ENCODE measurements at places on chromosomes 13 and 19.

GRCh38 chr19:45506246-45506988 lies 862 bp upstream of the VASP start:
- peak; percentile 82 for DNase-seq

GRCh38 chr19:11204943-11205349 lies 7.6 kb upstream of the KANK2 start:
- peak; percentile 35 for DNase-seq

DNA sequence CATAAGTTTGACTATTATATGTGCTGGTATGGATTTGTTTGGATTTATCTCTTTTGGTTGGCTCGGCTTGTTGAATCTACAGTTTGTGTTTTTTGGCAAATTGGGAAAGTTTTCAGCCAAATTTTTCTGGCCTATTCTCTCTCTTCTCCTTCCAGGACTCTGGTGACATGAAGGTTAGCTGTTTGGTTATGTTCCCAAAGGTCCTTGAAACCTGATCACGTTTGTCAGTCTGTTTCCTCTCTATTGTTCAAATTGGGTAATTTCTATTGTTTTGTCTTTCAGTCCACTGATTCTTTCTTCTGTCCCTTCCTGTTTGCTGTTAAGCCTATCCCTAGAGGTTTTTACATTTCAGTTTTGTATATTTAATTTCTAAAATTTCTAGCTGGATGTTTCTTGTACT lies 81.5 kb upstream of the SHISA2 start:
- no peak for DNase-seq

GRCh38 chr13:105193026-105193425 lies 1342.4 kb downstream of the EFNB2 start:
- DNase-seq = no peak

GRCh38 chr13:32031025-32031814 lies at the start of gene FRY:
FRY (plus strand) TSS chr13:32031774; CDS start chr13:32031796, 22 bp downstream.
- DNase-seq = peak; percentile 13

DNA sequence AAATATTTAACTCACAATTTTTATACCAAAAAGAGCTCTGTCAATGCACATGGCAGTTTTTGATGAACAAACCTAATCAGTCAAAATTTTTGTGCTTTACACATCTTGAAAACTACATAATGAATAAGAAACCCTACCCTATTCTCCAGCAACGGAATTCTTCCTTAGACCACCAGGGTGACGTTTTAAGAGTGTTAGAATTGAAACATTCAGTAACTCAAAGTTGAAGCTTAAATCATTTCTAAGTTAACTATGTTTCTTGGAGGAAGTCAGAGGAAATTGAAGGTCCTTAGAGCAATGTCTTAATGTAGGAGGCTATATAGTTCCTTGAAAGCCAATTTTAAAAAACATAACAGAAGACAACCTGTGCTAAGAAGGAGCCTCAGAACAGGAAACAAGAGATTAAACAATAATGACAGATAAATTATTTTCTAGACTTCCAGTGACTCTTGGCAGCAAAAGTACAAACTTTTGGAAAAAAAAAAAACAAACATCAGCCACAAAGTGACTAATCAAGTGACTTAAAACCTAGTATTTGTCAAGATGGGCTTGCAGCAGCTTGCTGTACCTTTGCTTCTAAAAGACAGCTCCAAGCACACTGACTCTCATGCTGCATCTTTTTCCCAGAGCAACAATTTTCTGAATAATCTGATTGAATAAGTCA lies 6.2 kb downstream of the SPRY2 start:
- DNase-seq = peak; percentile 15

DNA sequence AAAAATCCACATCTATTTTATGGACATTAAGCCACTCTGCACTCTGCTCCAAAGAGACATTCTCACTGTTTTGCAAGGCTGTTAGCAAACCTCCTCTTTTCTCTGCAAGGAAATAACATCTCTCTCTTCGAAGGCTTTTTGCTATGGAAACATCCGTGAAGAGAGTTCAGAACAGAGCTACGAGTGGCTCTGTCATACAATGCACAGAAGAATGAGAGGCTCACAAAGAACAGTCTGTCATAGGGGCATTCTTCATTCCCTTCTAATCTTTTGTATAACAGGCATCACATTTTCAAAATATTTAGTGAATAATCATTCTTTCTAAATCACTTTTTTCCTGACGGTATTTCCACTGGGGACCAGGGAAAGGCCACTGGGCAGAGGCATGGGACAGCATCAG lies 346.1 kb downstream of the IRS2 start:
- DNase-seq = no peak

- DNase-seq = no peak
Observed at GRCh38 chr19:17534767-17535166, 20.7 kb upstream of the COLGALT1 start.

- DNase-seq = no peak
Observed at GRCh38 chr13:106433066-106433465, 102.4 kb downstream of the EFNB2 start.

GRCh38 chr19:9009935-9010651 lies at the start of gene MUC16:
MUC16 (minus strand) TSS chr19:9010409.
- no peak for DNase-seq

GRCh38 chr19:47283405-47284059 lies 8.8 kb downstream of the INAFM1 start:
- no peak for DNase-seq

- peak; percentile 29 for DNase-seq
Observed at GRCh38 chr13:99312493-99312883, 5.3 kb upstream of the GPR183 start.

- no peak for DNase-seq
Observed at GRCh38 chr13:34086281-34086680, 268.3 kb downstream of the RFC3 start.

DNA sequence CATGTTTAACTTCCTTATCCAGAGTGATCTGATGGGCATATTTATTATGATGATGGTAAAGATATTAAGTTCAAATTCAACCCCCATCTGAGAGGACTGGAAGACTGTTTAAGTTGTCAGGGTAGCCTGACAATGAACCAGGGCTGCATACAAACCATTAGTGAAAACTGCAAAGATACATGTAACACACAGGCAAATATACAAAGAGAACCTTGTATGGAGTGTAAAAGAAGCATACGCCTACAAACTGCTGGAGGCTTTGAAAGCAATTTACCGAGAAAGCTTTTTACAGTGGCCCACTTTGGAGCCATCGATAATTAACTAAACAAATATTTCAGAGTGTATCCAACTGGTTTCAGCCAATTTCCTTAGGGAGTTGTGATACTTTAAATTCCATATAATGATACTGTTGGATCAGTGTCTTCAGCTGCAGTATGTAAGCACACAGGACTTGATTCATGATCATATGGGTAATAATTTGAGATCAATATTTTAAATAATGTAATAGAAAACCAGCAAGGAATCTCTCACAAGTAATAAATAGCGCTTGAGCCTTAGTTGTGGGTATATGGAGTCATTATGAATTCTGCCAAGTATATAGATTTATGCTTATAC lies 231.5 kb upstream of the SPRY2 start:
- DNase-seq = no peak

GRCh38 chr19:3369337-3370213 lies 3.2 kb downstream of the NFIC start:
- no peak for DNase-seq

- DNase-seq = no peak
Observed at GRCh38 chr19:14418856-14419105, 360 bp downstream of the DDX39A start.

DNA sequence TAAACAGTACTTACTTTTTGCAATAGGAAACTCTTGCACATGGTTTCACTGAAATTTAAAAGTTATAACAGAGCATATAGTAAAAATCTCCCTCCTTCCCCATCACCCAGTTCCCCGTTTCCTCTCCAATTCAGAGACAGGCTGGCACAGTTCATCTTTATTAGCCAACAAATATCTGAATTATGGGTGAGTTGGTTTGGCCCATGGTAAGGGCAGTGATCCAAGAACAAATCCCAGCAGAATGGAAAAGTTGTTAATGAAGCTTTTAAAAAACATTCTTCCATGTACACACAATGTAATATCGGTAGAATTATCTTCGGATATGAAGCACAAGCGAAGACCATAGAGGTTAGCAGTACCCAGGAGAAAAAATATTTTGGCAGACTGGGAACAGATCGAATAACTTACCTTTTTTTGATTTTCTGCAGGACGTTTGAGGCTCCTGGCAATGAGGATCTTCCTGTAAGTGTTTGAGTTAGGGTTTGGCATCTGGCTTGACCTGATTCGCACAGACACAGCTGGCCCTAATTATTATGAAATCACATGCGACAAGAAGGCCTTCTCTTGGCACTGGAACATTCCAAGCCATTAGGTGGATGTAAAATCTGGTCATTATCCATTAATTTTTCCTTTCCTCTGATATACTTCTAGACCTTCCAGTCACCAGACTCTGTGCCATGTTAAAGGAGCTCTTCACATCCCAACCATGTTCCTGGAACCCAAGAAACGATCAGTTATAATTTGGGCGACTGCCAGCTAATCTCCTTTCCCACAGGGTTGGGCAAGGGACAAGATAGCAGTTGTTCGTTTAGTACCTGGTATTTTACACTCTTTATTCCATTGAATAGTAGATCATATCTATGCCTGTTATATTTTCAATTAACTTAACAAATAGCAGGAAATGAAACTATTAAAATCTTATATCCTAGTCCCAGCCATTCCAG lies 139.4 kb upstream of the TSC22D1 start:
- DNase-seq = peak; percentile 15

GRCh38 chr13:33524086-33524485 lies 238.5 kb upstream of the STARD13 start:
- peak; percentile 29 for DNase-seq

- DNase-seq = no peak
Observed at GRCh38 chr13:80040981-80041317, 300.0 kb downstream of the SPRY2 start.

DNA sequence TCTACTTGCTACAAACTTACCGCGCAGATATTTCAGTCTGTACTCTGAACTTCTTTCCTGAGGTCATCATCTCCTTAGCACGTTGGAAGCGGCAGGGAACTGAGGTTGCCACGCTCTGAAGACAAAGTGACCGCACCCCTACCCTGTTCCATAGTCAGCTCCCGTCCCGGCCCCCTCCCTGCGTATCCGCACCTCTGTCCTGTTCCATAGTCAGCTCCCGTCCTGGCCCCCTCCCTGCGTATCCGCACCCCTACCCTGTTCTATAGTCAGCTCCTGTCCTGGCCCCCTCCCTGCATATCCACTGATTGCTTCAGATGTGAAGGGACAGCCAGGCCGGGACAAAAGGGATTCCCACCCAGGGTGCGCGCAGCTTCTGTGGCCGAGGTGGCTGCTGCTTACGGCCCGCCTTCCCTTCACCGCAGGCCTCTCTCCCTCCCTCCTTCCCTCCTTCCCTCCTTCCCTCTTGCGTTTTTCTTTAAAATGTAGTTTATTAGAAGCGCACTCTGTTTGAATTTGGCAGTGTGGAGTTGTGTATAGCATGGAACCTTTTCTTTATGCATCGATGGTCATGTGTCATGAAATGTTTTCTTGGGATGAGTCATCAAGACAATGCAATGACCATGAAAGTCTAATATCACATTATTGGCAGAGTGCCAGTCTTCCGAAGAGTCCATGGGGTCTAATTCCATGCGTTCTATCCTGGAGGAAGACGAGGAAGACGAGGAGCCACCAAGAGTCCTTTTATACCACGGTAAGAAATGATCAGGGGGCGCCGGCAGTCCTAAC lies 21.9 kb upstream of the NDUFS7 start:
- DNase-seq = peak; percentile 13

GRCh38 chr13:103625194-103625593 lies 559.0 kb upstream of the SLC10A2 start:
- no peak for DNase-seq

- DNase-seq = no peak
Observed at GRCh38 chr13:48302871-48303358, 636 bp upstream of the RB1 start.

DNA sequence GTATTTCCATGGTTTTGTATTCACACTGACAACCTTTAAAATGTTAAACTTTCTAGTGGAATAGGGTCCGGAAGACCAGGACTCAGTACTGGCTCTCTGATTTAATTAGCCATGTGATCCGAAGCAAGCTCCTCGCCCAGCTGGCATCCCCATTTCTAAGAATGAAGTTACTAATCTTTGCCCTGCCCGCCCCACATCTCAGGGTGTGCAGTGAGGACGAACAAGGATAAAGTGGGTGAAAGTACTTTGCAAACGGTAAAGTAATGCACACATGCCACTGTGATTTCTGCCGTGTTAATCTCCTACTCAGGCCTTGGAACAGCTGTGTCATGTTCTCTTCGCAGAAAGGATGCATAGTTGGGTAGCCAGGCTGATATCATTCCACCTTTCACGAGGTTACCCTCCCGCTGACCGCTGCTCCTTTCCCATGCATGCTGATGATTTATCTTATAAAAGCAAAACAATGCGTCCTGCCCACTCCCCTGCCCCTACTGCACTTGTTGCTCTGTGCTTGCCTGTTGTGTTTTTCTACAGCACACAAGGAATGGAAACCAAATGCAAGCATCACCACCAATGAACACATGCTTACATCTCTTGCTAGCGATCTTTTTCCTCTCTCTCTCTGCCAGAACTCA lies 539.0 kb downstream of the EFNB2 start:
- DNase-seq = no peak

GRCh38 chr19:38650911-38651584 lies 3.6 kb downstream of the ACTN4 start:
- DNase-seq = no peak

DNA sequence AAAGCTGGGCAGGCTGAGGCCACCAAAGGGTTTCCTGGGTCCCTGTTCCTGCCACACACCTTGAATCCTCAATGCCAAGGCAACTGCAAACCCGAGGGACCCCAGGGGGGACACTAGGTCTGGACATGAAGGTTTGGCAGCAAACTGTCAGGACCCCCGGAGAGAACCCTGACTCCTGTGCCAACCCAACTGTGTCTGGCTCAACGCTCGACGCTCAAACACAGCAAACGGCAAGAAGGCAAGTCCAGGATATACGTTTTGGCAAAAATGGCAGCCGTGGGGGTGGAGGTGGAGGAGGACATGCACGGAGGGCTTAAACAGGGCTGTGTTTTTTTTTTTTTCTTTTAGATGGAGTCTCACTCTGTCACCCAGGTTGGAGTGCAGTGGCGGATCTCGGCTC lies 73.0 kb downstream of the GADD45B start:
- DNase-seq = no peak

DNA sequence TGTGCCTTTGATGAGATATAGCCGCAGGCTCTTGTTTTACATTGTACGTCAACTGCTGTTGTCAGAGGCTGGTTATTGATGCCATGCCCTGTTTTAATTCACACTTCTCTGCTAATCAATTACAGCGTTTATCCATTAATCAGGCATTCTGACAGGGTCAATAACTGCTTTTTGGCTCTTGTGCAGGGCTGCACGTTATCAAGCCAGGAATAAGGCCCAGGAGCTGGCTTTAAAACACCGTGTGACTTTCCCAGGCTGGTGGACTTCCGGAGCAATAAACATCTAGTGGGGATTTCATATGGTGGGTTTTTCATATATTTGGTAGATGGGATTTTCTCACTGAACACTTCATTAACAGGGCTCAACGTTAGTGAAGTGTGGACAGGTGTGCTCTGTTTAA lies 221.7 kb downstream of the TM9SF2 start:
- no peak for DNase-seq

All from H4 (cell line).